ENCODE measurements at places on chromosomes 2 and 18.
A peak's percentile ranks its signal among the peaks of the same experiment; 100 is the strongest.

- DNase-seq, result no peak
Measured at GRCh38 chr2:76921006-76921405, 601.2 kb downstream of the LRRTM4 start.

DNA sequence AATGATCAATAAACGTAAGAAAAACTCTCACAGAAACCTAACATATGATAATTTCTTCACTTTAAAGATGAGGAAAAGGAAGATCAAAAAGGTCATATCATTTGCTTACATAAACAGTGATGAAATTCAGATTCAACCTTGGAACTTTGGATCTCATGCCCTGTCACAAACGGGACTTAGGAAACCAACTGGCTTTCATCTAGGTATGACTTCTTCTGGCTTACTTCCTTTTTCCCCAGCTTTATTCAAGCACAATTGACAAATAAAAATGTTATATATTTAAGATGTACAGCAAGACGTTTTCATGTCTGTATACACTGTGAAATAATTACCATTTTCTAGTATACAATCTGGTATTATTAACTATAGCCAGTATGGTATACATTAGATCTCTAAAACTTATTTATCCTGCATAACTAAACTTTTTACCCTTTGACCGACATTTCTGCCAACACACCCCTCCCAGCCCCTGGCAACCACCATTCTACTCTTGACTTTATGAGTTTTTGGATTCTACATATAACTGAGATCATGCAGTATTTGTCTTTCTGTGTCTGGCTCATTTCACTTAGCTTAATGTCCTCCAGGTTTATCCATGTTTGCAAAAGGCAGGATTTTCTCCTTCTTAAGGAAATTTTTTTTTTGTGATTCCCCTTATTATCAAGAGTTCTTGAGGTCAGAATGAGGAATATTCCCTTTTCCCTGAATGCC, 46.0 kb upstream of the COBLL1 start:
- DNase-seq, result no peak

- DNase-seq, result no peak
Measured at GRCh38 chr2:96111257-96111640, 5.1 kb downstream of the ADRA2B start.

DNA sequence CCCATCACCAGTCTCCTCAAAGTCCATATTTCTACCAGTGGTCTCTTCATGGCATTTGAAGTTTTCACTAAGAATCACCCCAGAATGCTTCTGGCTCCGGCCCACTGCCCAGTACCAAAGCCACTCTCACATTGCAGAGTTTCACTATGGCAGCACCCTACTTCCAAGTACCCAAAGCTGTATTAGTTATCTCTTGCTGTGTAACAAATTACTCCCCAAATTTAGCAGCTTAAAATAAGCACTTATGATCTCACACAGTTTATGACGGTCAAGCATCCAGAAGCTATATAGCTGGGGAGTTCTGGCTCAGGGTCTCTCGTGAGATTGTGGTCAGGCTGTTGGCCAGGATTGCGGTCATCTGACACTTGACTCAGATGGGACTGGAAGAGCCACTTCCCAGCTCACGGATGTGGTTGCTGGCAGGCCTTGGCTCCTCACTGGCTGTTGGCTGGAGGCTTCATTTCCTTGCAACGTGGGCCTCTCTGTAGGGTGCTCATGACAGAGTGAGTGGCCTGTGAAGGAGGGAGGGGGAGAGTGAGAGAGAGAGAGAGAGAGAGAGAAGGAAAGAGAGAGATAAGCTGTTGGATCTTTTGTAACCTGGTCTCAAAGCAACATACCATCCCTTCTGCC, 189.5 kb downstream of the CTIF start:
- no peak for DNase-seq

DNA sequence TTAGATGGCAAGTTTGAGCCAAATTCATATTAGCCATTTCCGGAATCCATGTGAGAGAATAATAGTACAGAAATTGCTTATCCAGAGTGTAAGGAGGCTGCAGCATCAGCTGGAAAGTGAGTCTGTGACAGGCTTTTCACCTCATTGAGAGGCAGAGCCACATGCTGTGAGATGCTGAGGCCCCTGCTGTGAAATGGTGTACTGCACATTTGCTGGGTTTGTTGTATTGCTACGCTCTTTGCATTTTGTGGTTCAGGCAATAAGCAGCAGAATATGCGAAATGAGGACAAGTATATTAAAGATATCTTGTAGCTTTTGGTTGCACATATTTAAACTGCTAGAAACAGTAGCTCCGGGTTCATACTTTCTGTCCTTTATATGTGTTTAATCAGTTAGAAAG, 37.0 kb downstream of the NABP1 start:
- DNase-seq, result no peak

GRCh38 chr2:159855557-159856061, 57.6 kb upstream of the CD302 start:
- DNase-seq, result peak; percentile 7

GRCh38 chr2:158936978-158937377, 31.5 kb upstream of the TANC1 start:
- no peak for DNase-seq

All from common myeloid progenitor, CD34-positive (primary cell).